Tibial artery (tissue), 4 donors: ENCODE measurements at places on chromosomes 11 and 22.

GRCh38 chr22:42171417-42171816 is 40.8 kb upstream of the CYP2D6 start:
- no peak overlapping the region for H3K27ac ChIP-seq
- H3K4me3 ChIP-seq, result no peak overlapping the region
- DNase-seq, result no peak
- no peaks in the 10 kb centered on the region for H3K4me1 ChIP-seq
- H3K36me3 ChIP-seq, result no peaks in the 10 kb centered on the region
- no peaks in the 10 kb centered on the region for H3K27me3 ChIP-seq

- no peak for DNase-seq
- H3K27me3 ChIP-seq, result no peaks in the 10 kb centered on the region
- H3K4me1 ChIP-seq, result peaks cover 45% of the 10 kb centered on the region
- H3K36me3 ChIP-seq, result no peaks in the 10 kb centered on the region
- H3K27ac ChIP-seq, result peak overlapping the region; percentile 41
- H3K4me3 ChIP-seq, result no peak overlapping the region
Observed at GRCh38 chr11:96303064-96303463, 39.9 kb downstream of the MAML2 start.

GRCh38 chr22:42688241-42689211 is 32.1 kb downstream of the A4GALT start:
- H3K4me1 ChIP-seq, result peaks cover 87% of the 10 kb centered on the region
- H3K4me3 ChIP-seq, result peak overlapping the region; percentile 0
- peak; percentile 96 for DNase-seq
- peaks cover 27% of the 10 kb centered on the region for H3K36me3 ChIP-seq
- H3K27ac ChIP-seq, result peak overlapping the region; percentile 96
- H3K27me3 ChIP-seq, result no peaks in the 10 kb centered on the region

DNA sequence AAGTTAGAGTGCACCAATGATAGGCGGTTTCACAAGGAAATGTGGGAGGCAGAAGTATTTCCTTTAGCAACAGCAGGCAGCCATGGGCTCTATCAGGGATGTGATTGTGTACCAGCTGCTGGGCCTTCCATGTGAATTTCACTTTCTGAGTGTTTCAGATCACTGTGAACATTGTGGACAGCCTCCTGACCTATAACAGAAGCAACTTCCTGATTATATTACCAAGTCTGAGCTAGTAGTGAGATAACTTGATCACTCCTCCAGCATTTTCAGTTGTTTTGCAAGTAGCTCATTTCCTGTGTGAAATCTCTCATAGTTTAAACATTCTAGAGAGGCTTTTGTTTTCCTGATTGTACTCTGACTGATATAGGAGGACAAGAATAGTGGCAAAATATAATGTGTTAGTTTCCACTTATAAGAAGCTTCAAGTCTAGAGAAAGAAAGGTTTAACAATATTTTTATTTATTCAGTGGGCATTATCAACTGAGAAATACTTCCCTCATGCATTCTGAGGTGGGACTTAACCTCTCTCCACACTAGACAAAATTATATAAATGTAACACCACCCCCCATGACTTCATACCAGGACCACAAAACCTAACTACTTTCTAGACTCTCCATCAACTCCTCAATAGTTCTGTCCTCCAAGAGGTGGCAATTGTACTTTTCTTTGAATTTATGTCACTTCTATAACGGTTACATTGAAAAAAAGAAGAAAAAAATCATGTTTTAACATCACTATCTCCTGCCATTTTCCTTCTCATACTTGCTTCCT is 184.2 kb upstream of the LUZP2 start:
- H3K27me3 ChIP-seq, result no peaks in the 10 kb centered on the region
- H3K36me3 ChIP-seq, result no peaks in the 10 kb centered on the region
- no peaks in the 10 kb centered on the region for H3K4me1 ChIP-seq
- H3K4me3 ChIP-seq, result no peak overlapping the region
- DNase-seq, result no peak

DNA sequence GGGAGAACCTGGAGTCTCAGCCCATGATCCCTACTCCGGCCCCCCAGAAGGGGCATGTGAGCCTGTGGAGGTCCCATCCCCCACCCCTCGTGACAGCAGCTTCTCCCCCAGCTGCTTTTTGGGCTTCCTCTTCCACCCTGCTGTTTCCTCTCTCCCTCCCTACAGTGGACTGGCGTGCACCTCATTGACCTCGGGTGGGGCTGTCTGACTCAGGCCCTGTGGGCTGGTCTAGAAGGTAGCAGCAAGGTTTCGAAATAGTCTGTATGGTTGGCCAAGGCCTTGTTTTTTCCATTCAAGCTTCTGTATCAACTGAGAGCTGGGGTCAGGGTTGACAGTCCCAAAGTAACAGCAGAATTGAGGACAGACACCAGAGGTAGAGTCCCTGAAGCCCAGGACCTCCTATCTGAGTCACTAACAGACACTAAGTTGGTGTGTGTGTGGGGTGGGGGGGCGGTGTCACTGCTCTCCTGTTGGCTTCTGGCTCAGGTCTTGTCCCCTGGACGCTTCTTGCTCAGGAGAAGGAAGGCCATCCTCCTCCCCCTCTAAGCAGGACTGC is 7.7 kb downstream of the SLC37A2 start:
- H3K4me1 ChIP-seq, result peaks cover 6% of the 10 kb centered on the region
- peak; percentile 76 for DNase-seq
- no peak overlapping the region for H3K4me3 ChIP-seq
- peaks cover 27% of the 10 kb centered on the region for H3K27me3 ChIP-seq
- H3K27ac ChIP-seq, result no peak overlapping the region

GRCh38 chr11:88202498-88202897 is 27.3 kb upstream of the RAB38 start:
- H3K27me3 ChIP-seq, result no peaks in the 10 kb centered on the region
- no peaks in the 10 kb centered on the region for H3K36me3 ChIP-seq

- H3K36me3 ChIP-seq, result no peaks in the 10 kb centered on the region
- H3K27ac ChIP-seq, result peak overlapping the region; percentile 90
- H3K27me3 ChIP-seq, result no peaks in the 10 kb centered on the region
Observed at GRCh38 chr11:3164552-3165151, 458 bp downstream of the OSBPL5 start.

GRCh38 chr11:123692961-123693360 is 38.5 kb upstream of the SCN3B start:
- no peaks in the 10 kb centered on the region for H3K36me3 ChIP-seq
- no peak overlapping the region for H3K4me3 ChIP-seq
- DNase-seq, result no peak
- H3K27me3 ChIP-seq, result no peaks in the 10 kb centered on the region
- no peak overlapping the region for H3K27ac ChIP-seq

- H3K4me1 ChIP-seq, result peaks cover 22% of the 10 kb centered on the region
- no peaks in the 10 kb centered on the region for H3K36me3 ChIP-seq
- no peaks in the 10 kb centered on the region for H3K27me3 ChIP-seq
- no peak overlapping the region for H3K4me3 ChIP-seq
- DNase-seq, result no peak
- no peak overlapping the region for H3K27ac ChIP-seq
Observed at GRCh38 chr22:29840498-29840897, 2.4 kb upstream of the ASCC2 start.

DNA sequence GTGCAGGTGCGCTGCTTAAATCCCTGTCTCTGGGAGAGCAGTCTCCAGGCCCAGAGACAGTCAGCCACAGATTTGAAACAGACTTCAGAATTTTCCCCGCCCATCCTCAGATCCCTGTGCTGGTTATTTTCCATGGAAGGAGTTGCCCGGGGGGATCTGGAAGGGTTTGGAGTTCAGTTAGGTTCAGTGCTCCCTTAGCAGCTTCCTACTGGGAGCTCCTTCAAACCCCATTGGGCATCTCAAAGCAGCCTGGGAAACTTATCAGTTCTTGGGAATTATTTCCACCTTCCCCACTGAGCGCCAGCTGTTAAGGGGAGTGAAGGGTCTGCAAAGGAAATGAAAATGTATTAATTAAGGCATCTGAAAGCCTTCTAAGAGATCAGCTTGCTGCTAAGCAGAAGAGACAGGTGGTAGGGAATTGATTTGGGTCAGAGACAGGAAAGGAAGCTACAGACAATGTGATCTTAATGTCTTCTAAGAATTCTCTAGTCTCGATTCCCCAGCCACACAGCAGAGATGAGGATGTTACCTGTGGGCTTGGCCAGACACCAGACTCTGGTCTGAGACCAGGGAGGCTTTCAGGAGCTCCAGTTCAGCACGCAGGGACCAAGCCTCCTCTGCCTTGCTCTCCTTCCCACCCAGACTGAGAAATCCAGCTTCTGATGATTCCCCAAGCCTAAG is 106.2 kb upstream of the TBCEL start:
- H3K4me3 ChIP-seq, result no peak overlapping the region
- no peaks in the 10 kb centered on the region for H3K36me3 ChIP-seq
- H3K27ac ChIP-seq, result no peak overlapping the region

- H3K27ac ChIP-seq, result no peak overlapping the region
- DNase-seq, result no peak
- H3K4me3 ChIP-seq, result no peak overlapping the region
- no peaks in the 10 kb centered on the region for H3K27me3 ChIP-seq
- no peaks in the 10 kb centered on the region for H3K36me3 ChIP-seq
Observed at GRCh38 chr11:7905549-7905948, 25.5 kb downstream of the OR10A6 start.

- no peak for DNase-seq
- no peaks in the 10 kb centered on the region for H3K36me3 ChIP-seq
- peaks cover 100% of the 10 kb centered on the region for H3K4me1 ChIP-seq
Observed at GRCh38 chr11:8775734-8776133, 93.1 kb downstream of the RPL27A start.

GRCh38 chr11:40514124-40514523 is 945.3 kb downstream of the LRRC4C start:
- H3K4me1 ChIP-seq, result no peaks in the 10 kb centered on the region
- H3K4me3 ChIP-seq, result no peak overlapping the region
- DNase-seq, result no peak
- no peaks in the 10 kb centered on the region for H3K27me3 ChIP-seq
- no peaks in the 10 kb centered on the region for H3K36me3 ChIP-seq
- no peak overlapping the region for H3K27ac ChIP-seq

- H3K4me1 ChIP-seq, result peaks cover 2% of the 10 kb centered on the region
- no peak overlapping the region for H3K27ac ChIP-seq
- no peak for DNase-seq
- peaks cover 21% of the 10 kb centered on the region for H3K36me3 ChIP-seq
- no peak overlapping the region for H3K4me3 ChIP-seq
Observed at GRCh38 chr11:73420136-73420535, 43.9 kb downstream of the RELT start.

- no peak for DNase-seq
- no peak overlapping the region for H3K4me3 ChIP-seq
- H3K27ac ChIP-seq, result no peak overlapping the region
- H3K4me1 ChIP-seq, result no peaks in the 10 kb centered on the region
- no peaks in the 10 kb centered on the region for H3K27me3 ChIP-seq
Observed at GRCh38 chr11:5923427-5923776, 18.6 kb upstream of the OR56A3 start.

DNA sequence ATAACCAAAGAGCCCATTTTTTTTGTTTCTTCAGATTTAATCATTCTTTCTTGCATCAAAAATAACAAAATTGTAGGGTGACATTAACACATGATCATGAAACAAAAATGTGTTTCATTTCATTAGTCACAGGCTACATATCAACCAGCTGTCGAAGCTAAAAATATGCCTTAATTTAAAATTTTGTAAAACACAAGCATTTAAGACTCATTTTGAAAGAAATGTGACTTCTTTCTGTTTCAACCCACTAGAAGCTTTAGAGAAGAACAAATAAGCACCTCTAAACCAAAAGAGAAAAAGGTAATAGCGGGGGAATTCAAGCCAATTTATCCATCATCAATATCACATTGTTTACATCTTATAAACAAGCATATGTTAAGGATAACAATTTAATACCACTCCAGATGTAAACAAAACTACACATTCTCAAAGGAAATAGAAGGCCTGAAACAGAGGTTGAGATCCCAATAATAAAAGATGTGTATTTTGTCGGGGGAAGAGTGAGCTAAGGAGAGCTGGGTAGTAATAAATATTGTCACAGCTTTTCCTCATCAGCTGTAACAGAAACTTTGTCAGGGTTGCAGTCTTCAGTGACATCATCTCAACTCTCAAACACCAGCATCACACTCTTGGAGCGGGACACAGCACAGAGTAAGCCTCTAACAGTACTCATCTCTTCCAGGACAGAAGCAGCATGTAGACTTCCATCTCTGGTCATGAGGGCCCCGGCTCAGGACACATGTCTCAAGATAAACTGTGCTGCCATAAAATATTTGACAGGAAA is 42.0 kb downstream of the ALG9 start:
- no peaks in the 10 kb centered on the region for H3K27me3 ChIP-seq
- no peak overlapping the region for H3K27ac ChIP-seq
- DNase-seq, result no peak
- no peak overlapping the region for H3K4me3 ChIP-seq
- peaks cover 29% of the 10 kb centered on the region for H3K36me3 ChIP-seq
- no peaks in the 10 kb centered on the region for H3K4me1 ChIP-seq
